Left lung (tissue), 14 donors: ENCODE measurements at places on chromosomes 7 and 10. TPM values are rescaled to one million over a fixed set of nuclear protein-coding genes. Genes with fewer than 3 reads are reported as not detected.

DNA sequence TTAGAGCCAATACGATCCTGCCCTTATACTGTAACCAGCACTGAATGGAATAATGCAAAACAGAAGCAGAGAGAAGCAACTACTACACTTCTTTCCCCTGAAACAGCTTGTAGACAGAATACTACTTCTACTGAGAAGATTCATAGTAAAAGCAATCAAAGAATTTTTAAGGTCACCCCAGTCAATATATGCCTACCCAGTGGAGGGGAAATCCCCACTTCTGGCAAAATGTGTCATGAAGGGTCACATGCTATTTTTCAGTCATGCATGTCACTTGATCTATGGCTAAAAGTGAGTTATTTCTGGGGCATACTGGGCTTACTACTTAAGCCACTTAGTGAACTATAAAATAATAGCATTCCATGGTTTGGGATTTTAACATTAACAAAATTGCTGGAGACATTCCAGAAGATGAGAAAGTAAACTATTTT lies 25.6 kb downstream of the IRF5 start:
- no peak overlapping the region for H3K4me3 ChIP-seq
- no peaks in the 10 kb centered on the region for H3K27me3 ChIP-seq
- H3K27ac ChIP-seq = no peak overlapping the region
- peaks cover 5% of the 10 kb centered on the region for H3K4me1 ChIP-seq
- peaks cover 90% of the 10 kb centered on the region for H3K36me3 ChIP-seq

DNA sequence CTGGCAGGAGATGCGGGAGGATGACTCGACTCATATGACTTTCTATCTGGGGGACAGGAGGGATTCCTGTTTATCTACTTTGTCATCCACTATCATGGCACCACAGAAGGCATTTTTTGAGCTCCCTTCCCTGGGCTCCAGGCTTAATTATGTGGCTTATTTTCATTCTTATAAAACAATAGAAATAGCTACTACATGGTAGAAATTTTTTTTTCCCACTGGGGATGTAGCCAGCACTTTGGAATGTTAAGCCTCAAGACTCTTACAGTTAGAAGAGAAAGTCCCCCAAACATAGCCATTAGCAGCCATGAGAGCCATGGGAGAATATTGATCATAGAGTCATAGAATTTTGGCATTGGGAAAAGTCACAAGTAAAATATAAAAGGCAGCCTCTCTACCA lies 14.6 kb upstream of the FAM180A start:
- no peak for DNase-seq
- no peaks in the 10 kb centered on the region for H3K4me1 ChIP-seq
- no peak overlapping the region for H3K27ac ChIP-seq
- no peaks in the 10 kb centered on the region for H3K36me3 ChIP-seq
- no peaks in the 10 kb centered on the region for H3K27me3 ChIP-seq

- no peaks in the 10 kb centered on the region for H3K27me3 ChIP-seq
- H3K27ac ChIP-seq = peak overlapping the region; percentile 86
- peaks cover 56% of the 10 kb centered on the region for H3K4me1 ChIP-seq
These were observed 492 bp upstream of the VCL start for GRCh38 chr10:73997461-73997786.

Gene CPVL
- 37.8 TPM for total RNA-seq

Gene LIPK
- total RNA-seq = not detected

Gene SYT15B
- 41.5 TPM for total RNA-seq

Gene GIMAP2
- total RNA-seq = 30.6 TPM

DNA sequence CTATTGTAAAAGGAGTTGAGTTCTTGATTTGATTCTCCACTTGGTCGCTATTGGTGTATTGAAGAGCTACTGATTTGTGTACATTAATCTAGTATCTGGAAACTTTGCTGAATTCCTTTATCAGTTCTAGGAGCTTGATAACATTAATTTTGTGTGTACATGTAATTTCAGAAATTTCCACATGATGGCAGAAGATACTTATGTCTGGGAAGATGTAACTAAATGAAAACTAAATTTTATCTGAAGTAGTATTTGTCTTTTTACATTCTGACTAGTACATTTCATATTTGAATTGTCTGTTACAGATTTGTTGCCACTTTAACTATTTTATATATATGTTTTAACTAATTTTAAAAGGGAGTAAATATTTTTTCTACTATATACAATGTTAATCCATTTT lies 27.6 kb downstream of the SDHAF3 start:
- H3K27me3 ChIP-seq = no peaks in the 10 kb centered on the region
- H3K36me3 ChIP-seq = no peaks in the 10 kb centered on the region
- H3K4me1 ChIP-seq = no peaks in the 10 kb centered on the region

DNA sequence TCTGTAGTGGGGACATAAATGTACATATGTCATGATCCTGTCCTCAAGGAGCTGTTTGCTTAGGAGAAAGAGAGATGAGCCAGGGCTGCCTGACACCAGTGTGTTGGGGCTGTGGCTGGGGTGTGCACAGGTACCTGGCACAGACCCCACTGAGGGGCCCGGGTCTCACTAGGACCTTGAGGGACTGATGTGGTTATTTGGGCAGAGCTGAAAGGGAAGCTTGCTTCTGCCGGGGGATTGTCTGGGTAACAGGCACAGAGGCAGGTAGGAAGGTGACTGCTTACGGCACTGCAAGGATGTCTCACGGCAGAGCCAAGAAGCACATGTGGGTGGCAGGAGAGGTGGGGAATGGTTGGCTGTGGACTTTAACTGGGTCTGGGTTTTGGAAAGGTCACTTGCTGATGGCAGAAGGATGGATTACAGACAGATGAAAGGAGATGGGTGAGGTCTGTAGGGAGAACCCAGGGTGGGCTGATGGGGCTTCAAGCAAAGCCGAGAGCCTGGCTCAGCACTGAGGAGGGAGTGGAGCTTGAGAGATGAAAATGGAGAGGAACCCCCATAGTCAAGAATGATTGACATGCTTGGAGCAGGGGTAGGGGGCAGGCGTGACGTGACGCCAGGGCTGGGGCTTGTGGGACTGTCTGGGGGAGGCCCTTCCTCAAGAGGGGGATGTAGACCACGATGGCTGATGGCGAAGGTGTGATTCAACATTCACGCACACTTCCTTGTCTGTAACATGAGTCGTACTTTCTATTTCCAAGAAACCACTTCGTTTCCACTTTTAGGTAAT lies 207.7 kb upstream of the SHH start:
- DNase-seq = no peak
- no peaks in the 10 kb centered on the region for H3K36me3 ChIP-seq
- no peak overlapping the region for H3K4me3 ChIP-seq
- no peak overlapping the region for H3K27ac ChIP-seq
- H3K4me1 ChIP-seq = no peaks in the 10 kb centered on the region
